ENCODE measurements at places on chromosomes 1 and 21.
A peak's percentile ranks its signal among the peaks of the same experiment; 100 is the strongest.

GRCh38 chr1:44031252-44032169 is at the start of gene SLC6A9:
SLC6A9 (minus strand) TSS chr1:44031462; CDS start chr1:44024277, 7,185 bp downstream.
- no peak for DNase-seq

- DNase-seq, result no peak
Observed at GRCh38 chr1:15028102-15028501, 125.4 kb upstream of the TMEM51 start.

GRCh38 chr1:86156566-86157455 is at the start of gene COL24A1:
COL24A1 (minus strand) TSS chr1:86156772; CDS start chr1:86156396, 376 bp downstream.
- DNase-seq, result no peak

GRCh38 chr1:52003877-52004276 is 13.4 kb upstream of the RAB3B start:
- no peak for DNase-seq

- DNase-seq, result no peak
Observed at GRCh38 chr1:55813618-55814017, 598.5 kb upstream of the USP24 start.

DNA sequence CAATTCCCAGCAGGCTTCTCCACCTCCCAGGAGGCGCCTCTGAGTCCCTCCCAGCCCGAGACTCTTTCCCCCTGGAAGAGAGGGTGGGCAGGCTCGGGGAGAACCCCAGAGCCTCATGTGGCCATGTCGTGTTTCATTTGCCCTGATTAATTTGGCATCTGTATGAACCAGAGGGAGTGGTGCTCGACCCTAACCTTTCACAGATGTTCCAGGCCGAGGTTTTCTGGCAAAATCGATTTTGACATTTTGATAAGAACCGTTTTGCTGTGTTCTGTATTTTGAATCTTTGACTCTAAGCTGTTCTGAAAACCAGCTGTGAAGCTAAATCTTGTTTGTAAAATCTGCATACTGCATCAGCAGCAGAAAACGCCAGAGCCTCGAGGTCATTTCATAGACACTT is 367.4 kb downstream of the CAMTA1 start:
- no peak for DNase-seq

DNA sequence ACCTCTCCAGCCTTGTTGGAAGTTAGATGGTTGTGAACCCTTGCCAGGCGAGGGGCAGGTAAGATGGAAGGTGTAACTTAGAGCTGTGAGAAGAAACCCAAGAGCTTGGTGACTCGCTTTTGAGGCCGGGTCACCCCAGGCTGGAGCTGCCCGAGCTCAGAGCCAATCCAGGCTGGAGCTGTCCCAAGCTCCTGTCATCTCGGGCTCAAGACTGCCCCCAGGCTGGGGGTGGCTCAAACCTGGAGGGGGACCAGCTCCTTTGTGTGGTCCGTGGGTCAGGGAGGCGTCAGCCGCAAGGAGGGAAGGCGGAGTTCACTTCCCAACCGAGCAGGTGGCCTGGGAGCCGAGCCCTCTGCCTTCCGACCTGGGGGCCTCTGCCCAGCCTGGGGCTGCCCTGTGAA is 2.0 kb downstream of the HUNK start:
- DNase-seq, result no peak

- no peak for DNase-seq
Observed at GRCh38 chr1:178273707-178274410, 180.0 kb downstream of the RASAL2 start.

DNA sequence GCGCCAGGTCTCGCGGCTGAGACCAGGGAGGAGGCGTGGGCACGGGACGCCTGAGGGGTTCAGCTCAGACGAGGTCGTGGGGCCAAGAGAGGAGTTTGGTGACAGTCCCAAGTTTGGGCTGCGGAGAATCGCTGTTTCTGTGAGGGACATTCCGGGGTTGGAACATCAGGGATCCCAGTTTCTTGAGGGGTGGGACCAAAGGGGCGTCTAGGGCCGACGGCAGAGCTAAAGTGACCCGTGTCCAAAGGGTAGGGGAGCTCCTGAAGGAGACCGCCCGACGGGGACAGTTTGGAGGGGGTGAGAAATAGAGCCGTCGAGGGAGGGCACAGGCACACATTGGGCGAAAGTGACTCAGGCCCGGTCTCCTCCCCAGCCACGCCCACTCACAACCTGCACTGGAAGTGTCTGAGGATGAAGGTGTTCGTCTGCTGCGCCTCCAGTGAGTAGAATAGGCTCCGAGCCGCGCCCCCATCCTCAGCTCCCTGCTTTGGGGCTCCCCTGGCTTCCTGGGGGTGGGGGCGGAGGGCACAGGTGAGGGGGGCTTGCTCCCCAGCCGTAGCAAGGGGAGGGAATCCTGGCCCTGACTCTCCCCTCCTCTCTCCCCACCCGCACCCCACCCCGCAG is 7.0 kb downstream of the EFNA3 start:
- DNase-seq, result no peak

DNA sequence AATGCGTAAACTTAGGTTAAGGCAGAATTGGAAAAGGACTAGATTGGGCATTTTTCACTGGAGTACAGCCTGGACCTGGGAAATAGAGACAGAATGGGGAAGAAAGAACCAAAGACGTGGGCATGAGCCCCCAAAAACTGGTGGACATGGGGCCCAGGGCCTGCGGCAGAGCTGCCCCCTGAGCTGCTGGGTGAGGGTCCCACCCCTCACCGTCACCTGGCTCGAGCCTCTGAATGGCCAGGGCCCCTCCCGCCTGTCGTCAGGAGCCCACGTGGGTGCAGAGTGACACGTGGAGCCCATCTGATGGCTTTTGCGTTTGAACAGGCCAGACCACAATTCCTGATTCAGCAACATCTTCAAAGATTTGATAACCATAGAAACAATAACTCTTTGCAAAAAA is 360.9 kb upstream of the VAMP3 start:
- DNase-seq, result no peak

- no peak for DNase-seq
Observed at GRCh38 chr1:9183898-9184297, 50.7 kb upstream of the H6PD start.

- DNase-seq, result no peak
Observed at GRCh38 chr1:201334325-201335173, 42.9 kb downstream of the TNNT2 start.

- DNase-seq, result no peak
Observed at GRCh38 chr1:41291195-41291594, 49.1 kb upstream of the SCMH1 start.

- DNase-seq, result no peak
Observed at GRCh38 chr1:94039514-94039870, 81.5 kb downstream of the ABCA4 start.

- no peak for DNase-seq
Observed at GRCh38 chr21:15775981-15776380, 46.2 kb downstream of the USP25 start.

- DNase-seq, result peak; percentile 43
Observed at GRCh38 chr1:174769961-174770549, 229.7 kb upstream of the CACYBP start.

DNA sequence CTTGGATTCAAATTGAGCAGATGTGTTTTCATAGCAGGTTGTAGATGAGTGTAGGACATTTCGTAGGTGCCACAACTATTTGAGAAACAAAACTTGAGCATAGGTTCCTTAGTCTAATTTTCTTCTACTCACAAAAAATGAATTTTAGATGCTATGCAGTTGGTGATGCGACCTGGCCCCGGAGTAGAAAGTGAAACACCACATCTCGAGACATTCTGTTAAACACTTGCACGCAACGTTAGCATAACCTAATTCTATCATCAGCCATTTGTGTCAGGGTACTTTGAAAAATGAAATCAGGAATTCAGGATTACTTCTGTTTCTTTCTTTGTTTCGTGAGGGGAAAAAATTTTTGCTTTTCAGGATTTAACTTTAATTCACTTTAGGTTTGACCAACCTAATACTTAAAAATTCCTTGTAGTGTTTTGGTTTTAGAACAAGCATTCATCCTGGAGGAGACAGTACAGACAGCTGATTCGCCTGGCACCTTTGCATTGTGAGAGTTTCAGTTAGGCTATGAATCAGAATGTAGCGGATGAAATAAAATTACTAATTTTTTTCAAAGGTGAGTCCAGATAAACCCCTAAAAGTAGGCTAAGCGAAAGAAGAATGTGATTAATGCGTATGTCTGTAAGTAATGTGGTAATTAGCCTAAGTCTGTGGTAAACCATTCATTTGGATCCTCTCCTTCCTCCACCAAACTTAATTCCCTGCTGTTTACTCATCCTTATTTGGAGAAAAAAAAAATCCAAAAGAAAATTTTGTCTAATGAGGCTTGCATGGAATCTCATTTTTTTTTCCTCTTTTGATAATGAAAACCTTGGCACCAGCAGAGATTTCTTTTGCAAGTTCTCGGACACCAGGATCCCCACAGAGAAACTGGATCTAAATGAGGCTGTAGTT is 44.9 kb downstream of the MAP3K21 start:
- no peak for DNase-seq

DNA sequence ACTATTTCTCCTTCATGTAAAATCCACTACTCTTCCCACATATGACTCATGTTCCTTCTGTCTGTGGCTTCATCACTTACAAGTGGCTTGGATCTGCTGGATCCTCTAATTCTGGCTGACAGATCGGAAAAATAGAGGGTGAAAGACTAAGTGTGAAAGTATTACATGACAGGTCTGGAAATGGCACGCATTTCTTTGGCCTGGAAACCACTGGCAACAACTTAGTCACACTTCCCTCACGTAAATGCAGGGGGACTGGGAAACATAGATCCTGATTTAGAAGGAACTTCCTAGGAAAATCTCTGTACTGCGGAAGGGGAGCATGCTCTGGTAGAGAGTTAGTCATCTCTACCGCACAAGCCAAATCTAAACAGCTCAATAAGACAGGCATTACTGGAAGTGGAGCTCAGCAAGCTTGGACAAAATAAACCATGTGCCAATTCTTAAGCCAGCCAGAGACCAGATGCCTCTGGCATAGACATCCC is 305.4 kb upstream of the PTBP2 start:
- no peak for DNase-seq

DNA sequence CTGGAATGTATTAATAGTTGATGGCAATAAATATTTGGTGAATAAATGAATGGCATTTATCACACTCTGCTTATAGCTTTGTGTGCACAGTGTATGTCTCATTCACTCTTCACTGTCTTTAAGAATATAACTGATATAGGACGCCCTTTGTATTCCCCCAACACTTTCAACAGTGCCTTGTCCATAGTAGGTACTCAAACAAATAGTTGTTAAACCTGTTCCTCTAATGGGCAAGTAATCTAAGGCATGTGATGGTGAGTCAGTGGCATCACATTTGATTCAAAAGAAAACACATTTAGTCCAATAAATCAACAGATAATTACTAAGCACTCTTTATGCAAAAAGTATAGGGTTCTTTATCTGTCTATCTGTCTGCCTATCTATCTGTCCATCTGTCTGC is 11.2 kb upstream of the RXRG start:
- DNase-seq, result no peak

DNA sequence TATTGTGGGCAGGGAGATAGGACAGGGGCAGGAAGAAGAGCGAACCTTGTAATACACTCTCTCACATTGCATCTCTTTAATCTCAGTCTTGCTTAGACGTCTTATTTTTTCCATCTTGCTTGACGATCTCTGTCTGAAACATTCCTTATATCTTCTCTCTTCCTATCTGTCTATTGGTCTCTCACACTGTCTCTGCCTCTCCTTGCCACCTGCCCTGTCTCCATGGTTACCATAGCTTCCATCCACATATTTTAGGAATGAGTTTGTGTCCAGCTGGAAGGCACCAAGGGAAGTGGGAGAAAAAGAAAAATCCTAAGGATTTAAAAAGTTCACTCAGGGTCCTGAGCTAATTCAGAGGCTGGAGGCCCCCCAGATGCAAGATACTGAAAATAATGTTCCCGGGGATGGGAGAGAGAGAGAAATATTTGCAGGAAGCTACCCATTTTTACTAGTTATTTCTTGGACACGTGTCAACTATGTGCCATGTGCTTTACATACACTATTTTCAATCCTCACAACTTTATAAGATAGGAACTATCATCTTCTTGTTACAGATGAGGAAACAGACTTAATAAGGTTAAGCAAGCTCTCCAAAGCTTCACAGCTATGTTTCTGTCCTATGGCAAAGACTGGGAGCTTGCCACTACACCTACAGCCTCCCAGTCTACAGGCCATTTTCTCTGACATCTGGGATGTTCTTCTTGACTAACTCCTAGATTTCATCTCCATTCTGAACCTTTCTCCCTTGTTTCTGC is 933 bp downstream of the ANKRD34A start:
- DNase-seq, result no peak

DNA sequence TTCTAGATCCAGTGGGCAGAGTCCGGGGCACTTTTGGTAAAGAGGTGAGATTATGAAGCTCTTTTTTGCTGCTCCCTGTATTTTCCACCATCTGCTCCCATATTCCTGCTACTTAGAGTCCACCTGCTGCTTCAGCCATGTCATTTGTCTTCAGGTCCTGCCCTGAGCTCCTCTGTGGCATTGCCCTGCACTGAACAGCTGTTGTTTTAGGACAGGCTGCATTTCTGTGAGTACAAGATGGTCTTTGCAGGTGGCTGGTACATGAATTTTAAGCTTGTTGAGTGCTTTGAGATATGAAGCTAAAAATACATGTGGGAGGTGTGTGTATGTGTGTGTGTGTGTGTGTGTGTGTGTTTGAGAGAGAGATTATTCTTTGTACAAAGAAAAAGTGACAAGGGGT is 21.9 kb downstream of the MT1HL1 start:
- no peak for DNase-seq

DNA sequence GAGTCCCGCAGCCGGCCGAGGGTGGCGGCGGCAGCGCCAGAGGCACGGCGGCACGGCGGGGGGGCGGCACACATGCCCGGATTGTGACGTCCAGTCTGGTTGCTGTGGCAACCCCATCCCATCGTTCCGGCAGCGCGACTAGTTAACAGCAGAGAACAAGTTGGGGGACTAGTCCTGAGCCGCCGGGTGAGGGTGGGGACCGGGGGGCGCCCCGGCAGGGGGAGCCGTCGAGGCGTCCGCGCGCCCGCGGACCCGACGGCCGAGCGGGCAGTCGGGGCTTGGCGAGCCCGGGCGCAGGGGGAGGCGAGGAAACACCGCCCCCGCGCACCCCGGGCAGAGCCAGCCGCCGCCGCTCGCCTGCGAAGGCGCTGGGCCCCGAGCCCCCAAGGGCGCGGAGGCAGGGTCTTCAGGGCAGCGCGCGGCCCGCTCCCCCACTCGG is at the start of gene CHD5:
Gene CHD5, minus strand, starts transcription at position 54 of the 439 bp plus-strand sequence. CDS start 298 bp downstream, outside the sequence.
- DNase-seq, result no peak

- DNase-seq, result no peak
Observed at GRCh38 chr1:31625561-31626222, 8.2 kb downstream of the HCRTR1 start.

DNA sequence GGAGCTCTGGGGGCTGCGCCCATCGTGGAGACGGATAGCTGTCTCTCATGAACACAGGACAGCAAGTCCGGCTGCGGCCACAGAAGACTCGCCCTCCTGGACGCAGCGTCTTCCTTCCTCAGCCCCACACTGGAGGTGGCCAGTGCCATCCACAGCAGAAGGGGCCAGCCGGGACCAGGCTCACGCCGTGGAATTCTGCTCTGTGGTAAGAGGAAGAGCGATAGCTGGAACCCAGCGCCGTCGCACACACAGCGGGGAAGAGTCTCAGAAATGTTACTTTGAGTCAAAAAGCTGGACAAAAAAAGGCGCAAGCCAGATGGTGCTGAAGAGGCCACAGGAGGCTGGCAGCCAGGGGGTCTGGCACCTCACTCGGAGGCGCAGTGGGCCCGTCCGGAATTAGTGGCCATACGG is 113.9 kb upstream of the COL6A1 start:
- DNase-seq, result no peak
